ENCODE measurements at places on chromosomes 11 and 22.

GRCh38 chr11:115471367-115471766 lies 32.8 kb downstream of the CADM1 start:
- DNase-seq, result no peak

DNA sequence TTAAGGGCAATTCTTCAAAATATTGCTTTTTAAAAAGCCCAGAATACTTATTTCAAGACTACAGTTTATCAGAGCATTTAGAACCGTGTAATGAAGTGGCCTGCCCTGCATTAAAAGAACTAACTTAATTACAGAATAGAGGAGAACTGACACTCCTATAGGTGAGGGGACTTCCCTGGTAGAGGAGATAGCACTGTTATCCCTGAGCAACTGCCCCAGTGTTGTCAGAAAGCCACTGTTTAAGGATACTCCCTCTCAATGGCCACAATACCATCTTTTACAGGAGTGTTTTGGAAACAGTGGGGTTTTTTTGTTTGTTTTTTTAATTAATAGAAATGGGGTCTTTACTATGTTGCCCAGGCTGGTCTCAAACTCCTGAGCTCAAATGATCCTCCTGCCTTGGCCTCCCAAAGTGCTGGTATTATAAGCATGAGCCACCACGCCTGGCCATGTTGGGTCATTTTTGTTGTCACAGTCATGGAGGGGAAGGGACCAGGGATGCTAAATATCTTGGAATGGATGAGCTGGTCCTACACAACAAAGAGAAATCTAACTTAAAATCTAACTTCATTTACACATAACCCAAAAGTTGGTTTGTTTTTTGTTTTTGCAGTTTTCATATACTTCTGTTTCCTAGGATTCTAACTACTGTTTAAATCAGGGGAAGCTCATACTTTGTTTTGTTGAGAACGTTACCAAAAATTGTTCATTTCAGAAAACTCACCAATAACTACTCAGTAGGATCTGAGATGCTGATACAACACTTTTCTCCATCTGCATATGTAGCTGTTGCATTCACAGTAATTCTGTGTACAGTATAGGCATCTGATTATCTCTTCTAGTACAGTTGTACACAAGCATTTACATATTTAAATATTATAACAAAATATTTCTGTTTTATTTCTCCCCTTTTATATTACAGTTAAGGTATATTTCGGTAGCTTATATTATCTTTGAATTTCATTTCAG lies 8.1 kb downstream of the RPL27A start:
- no peak for DNase-seq

DNA sequence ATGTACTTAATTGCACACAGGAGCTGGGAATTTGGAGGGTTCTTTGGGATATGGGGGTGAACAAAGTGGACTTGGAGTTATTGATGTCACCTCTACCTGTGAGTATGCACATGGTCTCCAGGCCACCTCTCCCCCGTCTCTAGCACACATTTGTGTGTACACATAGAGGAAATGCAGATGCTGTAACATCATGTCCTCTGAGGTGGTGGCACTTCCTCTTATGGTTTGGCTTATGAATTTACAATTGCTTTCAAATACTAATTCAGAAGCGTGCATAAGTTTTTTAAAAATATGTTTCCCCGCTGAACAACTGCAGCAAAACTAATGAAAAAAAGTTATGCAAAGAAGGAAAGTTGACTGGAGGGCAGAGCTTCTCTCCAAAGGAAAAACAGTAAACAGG lies 152.0 kb upstream of the TENM4 start:
- no peak for DNase-seq

DNA sequence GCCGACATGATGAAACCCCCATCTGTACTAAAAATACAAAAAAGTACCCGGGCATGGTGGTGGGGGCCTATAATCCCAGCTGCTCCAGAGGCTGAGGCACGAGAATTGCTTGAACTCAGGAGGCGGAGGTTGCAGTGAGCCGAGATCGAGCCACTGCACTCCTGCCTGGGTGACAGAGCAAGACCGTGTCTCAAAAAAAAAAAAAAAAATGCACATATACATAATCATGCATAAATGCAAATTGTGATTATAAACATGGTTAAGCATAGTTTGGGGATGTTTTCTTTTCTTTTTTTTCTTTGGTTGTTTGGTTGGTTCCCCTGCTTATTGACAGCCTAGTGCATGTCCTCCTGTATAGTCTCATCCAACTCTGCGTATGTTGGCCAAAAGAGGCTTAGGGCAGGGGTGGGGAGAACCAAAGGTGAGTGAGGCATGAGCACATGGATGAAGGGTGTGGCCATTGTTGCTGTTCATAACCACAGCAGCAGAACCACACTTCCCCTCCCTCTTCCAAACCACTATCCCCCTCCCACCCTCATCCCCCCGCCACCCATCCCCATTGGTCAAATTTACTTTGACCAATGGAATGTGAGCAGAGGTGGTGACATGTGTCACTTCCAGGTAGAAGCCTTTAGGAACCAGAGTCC lies 6.9 kb upstream of the VPS37C start:
- no peak for DNase-seq

- DNase-seq, result no peak
Observed at GRCh38 chr11:130051082-130051481, 18.6 kb upstream of the APLP2 start.

DNA sequence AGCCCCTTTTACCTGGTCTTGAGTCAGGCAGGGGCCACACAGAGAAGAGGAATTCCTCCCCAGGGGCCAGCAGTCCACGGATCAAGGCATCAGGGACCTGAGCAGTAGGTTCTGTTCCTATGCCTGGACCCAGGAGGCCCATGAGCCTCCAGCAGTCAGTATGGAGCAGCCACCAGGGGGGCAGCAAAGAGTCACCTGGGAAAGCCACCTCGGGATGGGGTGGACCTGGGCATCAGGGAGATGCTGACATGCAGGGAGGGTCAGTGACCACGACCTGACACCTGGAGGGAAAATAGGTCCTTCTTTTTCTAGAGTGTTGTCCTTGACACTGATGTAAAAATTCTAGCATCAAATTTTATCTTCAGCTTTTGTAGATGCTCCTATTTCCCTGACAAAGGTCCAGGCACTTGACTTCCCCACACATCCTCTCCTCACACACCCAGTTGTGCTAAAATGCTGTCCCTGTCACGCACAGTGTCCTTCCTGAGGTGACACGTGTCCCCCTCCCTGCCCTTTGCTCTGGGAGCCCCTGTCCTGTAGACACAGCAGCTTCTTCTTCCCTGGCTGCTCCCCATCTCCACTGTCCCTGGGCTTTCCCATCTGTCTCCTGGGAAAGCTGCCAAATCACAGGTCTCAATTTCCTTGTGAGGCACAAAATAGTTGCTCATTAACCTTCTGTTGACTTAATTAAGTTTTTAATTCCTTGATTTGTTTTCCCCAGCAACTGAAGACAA lies 70.0 kb upstream of the IGLL5 start:
- DNase-seq, result no peak

GRCh38 chr11:122656073-122656630 lies 630 bp downstream of the UBASH3B start:
- peak; percentile 61 for DNase-seq

GRCh38 chr22:30005213-30005857 lies 74.9 kb upstream of the HORMAD2 start:
- no peak for DNase-seq

- no peak for DNase-seq
Observed at GRCh38 chr11:70278994-70279393, 8.5 kb downstream of the PPFIA1 start.

GRCh38 chr22:19874307-19875060 lies 19.8 kb upstream of the GNB1L start:
- DNase-seq, result peak; percentile 66

GRCh38 chr11:79397252-79397651 lies 43.6 kb downstream of the TENM4 start:
- no peak for DNase-seq

DNA sequence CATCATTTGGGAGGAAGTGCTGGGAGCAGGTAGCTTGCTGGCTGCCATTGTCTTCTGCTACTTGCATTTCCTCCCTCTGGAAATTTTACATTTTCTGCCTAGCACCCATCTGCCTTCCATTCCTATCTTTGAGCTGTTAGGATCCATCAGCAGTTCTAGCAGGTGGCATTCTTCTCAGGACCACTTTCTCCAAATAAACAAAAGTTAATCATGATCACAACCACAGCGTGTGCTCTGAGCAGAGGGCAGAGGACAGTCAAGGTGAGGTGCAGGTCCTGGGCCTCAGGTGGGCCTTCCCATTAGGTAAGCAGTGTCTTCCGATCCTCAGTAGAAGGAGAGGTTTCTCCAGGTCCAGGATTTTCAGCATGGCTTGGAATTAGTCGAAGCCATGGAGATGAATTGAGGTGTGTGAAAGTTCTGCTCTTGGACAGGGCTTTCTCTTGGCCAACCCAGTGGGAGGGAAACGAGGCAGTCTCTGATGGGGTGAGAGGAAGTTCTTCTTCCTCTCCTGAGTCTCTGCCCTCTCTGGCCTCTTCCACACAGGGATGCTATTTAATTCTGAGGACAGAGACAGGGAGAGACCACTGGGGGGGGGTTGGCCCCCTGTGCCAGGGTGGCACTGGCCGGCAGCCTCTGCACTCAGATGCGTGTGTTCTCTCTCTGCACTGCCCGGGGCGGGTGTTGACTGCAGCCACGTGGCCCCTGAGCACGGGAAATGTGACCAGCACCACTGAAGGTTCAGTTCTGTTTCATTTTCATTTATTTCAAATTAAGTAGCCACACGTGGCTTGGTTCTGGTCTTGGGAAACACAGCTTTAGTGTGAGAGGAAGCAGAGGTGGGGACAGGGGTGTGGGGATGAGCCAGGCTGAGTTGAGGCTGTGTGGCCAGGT lies 170.8 kb downstream of the TBC1D22A start:
- DNase-seq, result no peak

GRCh38 chr11:126332221-126332711 lies 23.2 kb upstream of the ST3GAL4 start:
- DNase-seq, result peak; percentile 68

DNA sequence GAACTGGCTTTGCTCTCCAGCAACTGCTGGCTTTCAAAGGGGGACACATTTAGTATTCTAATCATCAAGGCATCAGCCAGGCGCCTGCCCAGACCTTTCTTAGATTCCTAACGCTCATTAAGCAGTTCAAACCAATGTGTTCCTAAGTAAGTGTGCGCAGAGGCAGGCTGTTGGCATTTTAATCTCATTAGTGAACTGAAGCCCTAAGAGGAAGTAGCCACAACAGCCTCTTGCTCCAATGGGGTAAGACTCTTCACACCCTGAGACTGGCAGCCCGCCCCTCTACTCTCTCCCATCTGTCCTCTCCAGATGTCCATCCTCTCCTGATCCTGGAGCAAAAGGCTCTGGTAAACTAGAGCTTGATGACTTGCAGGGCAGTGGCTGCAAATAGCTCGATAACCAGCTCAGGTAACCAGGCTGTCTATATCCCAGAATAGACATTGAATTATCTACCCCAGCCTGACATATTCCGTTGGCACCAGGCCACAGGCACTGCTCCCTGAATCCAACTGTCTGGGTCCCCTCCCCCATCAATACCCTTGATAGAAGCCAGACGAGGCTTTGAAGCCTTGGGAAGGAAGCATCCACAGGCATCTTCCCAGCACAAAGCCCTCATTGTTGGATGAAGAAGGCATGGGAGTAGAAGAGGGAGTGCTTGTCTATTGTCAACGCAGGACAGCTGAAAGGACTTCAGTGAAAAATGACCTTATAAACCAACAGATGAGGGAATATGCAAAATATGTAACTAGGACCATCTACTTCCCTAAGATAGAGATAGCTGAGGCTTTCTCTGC lies 321.1 kb downstream of the TENM4 start:
- DNase-seq, result no peak

GRCh38 chr11:87368151-87368550 lies 330.4 kb downstream of the TMEM135 start:
- no peak for DNase-seq

DNA sequence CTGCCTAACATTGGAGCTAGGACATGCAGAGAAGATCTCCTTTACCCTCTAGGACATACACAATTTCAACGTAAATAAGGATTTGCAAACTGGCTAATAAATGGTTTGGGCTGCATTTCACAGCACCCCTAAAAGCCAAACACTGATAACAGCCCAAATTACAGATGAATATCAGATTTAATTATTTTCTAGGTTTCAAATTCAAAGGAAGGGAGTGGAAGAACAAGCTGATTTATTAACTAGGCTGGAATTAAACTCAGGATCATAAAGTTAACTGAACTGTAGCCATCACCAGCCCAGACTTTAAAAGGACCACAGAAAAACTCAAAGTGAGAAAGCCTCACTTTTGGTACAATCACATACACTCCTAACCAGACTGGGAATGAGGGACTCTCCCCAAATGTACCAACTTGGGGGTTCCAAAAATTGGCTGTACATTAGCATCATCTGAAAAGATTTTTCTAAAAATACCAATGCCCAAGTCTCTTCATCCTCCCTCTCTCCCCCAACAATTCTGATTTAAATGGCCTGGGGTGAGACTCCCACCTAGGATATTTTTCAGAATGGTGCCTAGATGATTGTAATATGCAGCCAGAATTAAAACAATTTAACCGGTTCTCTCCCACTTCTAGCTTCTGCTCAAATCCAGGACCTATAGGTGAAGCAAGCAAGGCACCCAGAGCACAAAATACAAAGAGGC lies 43.5 kb downstream of the SYTL2 start:
- DNase-seq, result no peak

- no peak for DNase-seq
Observed at GRCh38 chr22:44224166-44224565, 43.4 kb downstream of the PARVG start.

GRCh38 chr11:62489204-62489603 lies 57.4 kb downstream of the AHNAK start:
- DNase-seq, result no peak

DNA sequence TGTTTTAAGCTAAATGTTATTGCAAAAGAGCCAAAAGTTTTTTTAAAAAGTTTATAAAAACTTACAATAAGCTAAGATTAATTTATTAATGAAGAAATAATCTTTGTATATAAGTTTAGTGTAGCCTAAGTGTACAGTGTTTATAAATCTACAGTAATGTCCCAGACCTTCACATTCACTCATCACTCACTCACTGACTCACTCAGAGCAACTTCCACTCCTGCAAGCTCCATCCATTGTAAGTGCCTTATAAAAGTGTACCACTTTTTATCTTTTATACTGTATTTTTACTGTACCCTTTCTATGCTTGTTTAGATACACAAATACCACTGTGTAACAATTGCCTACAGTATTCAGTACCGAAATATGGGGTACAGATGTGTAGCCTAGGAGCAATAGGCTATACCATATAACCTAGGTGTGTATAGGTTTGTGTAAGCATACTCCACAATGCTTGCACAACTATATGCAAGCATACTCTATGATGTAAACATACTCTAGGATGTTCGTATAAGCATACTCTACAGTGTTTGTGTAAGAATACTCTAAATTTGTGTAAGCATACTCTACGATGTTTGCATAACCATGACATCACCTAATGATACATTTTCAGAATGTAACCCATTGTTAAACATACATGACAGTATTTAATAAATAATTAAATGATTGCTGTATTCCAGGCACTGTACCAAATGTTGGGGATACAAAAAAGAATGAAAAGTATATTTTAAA lies 953.0 kb downstream of the KCNA4 start:
- DNase-seq, result no peak
